ENCODE measurements at places on chromosomes 2 and 18. TPM values are rescaled to one million over a fixed set of nuclear protein-coding genes. Genes with fewer than 3 reads are reported as not detected.

DNA sequence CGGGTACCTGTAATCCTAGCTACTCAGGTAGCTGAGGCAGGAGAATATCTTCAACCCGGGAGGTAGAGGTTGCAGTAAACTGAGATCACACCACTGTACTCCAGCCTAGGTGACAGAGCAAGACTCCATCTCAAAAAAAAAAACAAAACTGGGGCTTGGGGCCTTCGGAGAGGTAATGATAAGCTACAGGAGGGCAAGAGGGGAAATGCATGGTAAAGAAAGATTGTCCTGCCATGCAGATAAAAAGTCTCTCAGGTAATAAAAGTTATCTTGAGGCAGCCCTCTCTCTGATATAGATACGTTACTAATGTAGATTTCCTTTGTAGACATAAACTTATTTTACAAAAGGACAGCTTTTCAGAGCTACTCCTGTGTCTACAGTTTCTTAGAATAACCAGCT, 3.7 kb upstream of the RAB1A start:
- DNase-seq, result no peak
- no peak overlapping the region for H3K27ac ChIP-seq
- H3K36me3 ChIP-seq, result peaks cover 11% of the 10 kb centered on the region
- H3K27me3 ChIP-seq, result peaks cover 15% of the 10 kb centered on the region
- peaks cover 14% of the 10 kb centered on the region for H3K4me1 ChIP-seq

DNA sequence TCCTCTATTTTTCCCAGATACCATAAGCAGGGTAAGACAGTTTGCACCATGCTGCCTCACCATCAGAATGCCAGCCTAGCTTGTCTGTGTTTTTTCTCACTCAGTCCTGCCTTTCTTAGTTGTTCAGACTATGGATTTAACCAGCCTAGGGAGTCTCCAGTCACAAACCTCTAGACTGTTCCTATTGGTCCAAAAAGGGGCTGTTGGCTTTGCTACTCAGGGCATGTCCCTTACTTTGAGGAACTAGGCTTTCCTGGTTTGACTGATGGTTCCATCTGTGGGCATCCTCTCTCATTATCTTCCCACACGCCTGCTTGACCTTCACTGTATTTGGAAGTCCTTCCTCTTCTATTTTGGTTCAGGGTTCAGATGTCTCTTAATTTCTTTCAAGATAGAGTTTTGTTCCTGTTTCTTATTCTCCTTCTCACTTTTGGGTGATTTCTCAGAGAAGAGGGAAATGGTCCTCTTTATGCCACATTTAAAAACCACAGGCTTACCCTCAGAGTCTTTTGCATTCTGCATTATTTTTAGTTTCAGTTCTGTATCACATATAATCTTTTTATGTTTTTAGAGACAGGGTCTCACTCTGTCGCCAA, 31.3 kb upstream of the TMEM131 start:
- peaks cover 16% of the 10 kb centered on the region for H3K27me3 ChIP-seq
- H3K27ac ChIP-seq, result peak overlapping the region; percentile 61
- DNase-seq, result no peak
- H3K4me1 ChIP-seq, result peaks cover 24% of the 10 kb centered on the region
- H3K36me3 ChIP-seq, result no peaks in the 10 kb centered on the region

GRCh38 chr2:232581725-232582124, 31.2 kb downstream of the EIF4E2 start:
- H3K27me3 ChIP-seq, result no peaks in the 10 kb centered on the region
- H3K27ac ChIP-seq, result no peak overlapping the region
- peaks cover 9% of the 10 kb centered on the region for H3K4me1 ChIP-seq
- peaks cover 16% of the 10 kb centered on the region for H3K36me3 ChIP-seq
- H3K4me3 ChIP-seq, result no peak overlapping the region

GRCh38 chr2:129756276-129756675, 223.2 kb upstream of the RAB6C start:
- no peaks in the 10 kb centered on the region for H3K4me1 ChIP-seq
- DNase-seq, result no peak
- no peaks in the 10 kb centered on the region for H3K27me3 ChIP-seq
- H3K4me3 ChIP-seq, result no peak overlapping the region
- H3K36me3 ChIP-seq, result no peaks in the 10 kb centered on the region
- no peak overlapping the region for H3K27ac ChIP-seq

GRCh38 chr2:236805800-236806531, 236.3 kb downstream of the ACKR3 start:
- no peaks in the 10 kb centered on the region for H3K27me3 ChIP-seq
- H3K27ac ChIP-seq, result no peak overlapping the region
- no peak overlapping the region for H3K4me3 ChIP-seq
- DNase-seq, result no peak
- no peaks in the 10 kb centered on the region for H3K36me3 ChIP-seq
- no peaks in the 10 kb centered on the region for H3K4me1 ChIP-seq

- no peaks in the 10 kb centered on the region for H3K4me1 ChIP-seq
- no peaks in the 10 kb centered on the region for H3K36me3 ChIP-seq
- no peak for DNase-seq
- peaks cover 3% of the 10 kb centered on the region for H3K27me3 ChIP-seq
- no peak overlapping the region for H3K4me3 ChIP-seq
Observed at GRCh38 chr18:67280486-67281242, 235.9 kb downstream of the DSEL start.

- H3K36me3 ChIP-seq, result no peaks in the 10 kb centered on the region
- peaks cover 6% of the 10 kb centered on the region for H3K27me3 ChIP-seq
- no peak for DNase-seq
- no peak overlapping the region for H3K4me3 ChIP-seq
Observed at GRCh38 chr18:35736696-35737095, 155.2 kb downstream of the GALNT1 start.

DNA sequence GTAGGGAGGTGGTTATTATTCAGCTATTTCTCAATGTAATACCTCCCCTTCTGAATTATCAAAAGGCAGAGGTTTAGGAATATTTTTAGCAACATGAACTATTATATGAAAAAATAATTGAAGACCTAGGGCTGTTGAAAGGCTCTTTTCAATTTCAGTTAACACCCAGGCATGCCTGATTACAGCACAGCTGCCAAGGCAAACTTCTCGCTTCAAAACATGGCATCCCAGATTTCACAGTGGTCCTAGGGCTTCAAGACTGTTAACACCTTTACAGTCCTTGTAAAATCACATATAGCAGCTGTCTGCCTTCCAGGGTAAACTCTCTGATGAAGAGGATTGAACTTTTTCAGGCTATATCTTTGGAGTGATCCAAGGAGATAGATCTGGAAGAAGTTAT, 23.2 kb downstream of the CTLA4 start:
- peak overlapping the region; percentile 81 for H3K27ac ChIP-seq
- no peak overlapping the region for H3K4me3 ChIP-seq
- H3K27me3 ChIP-seq, result no peaks in the 10 kb centered on the region
- H3K4me1 ChIP-seq, result peaks cover 78% of the 10 kb centered on the region
- peaks cover 9% of the 10 kb centered on the region for H3K36me3 ChIP-seq
- no peak for DNase-seq

DNA sequence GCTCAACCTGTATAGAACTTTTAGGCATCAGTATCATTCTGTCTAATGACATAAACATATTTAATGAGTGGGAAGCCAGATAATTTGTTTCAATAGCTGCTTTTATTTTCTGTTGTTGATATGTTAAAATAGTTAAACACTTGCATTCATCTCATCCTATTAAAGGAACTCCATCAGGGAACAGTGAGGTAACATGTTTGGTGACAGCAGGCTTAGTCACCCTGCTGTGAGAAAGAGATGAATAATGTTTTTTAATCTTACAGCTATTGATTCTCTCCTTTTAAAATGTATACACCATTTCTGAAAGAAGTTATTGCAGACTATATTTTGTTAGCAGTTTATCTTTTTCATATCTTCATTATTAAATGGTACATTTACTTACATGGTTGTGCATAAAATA, 123.3 kb upstream of the CWC22 start:
- H3K27me3 ChIP-seq, result peaks cover 17% of the 10 kb centered on the region
- no peak overlapping the region for H3K4me3 ChIP-seq
- no peaks in the 10 kb centered on the region for H3K36me3 ChIP-seq
- no peak for DNase-seq

GRCh38 chr2:120291401-120292311, 39.0 kb downstream of the RALB start:
- peak; percentile 27 for DNase-seq
- H3K4me1 ChIP-seq, result peaks cover 65% of the 10 kb centered on the region
- no peaks in the 10 kb centered on the region for H3K27me3 ChIP-seq
- H3K4me3 ChIP-seq, result peak overlapping the region; percentile 37
- H3K36me3 ChIP-seq, result peaks cover 70% of the 10 kb centered on the region

DNA sequence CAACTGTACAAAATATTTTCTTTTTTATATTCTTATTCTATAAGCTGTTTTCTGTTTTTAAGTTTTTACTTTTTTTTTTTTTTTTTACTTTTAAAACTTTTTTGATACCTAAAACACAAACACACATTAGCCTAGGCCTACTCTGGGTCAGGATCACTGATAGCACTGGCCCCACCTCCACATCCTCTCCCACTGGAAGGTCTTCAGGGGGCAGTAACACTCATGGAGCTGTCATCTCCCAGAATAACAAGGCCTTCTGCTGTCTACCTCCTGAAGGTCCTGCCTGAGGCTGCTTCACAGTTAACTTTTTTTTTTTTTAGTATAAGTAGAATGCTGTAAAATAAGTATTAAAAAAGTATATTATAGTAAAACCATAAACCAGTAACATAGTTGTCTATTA, 415.1 kb downstream of the PTPRM start:
- H3K27ac ChIP-seq, result no peak overlapping the region
- DNase-seq, result no peak
- H3K4me3 ChIP-seq, result no peak overlapping the region
- H3K36me3 ChIP-seq, result no peaks in the 10 kb centered on the region
- H3K27me3 ChIP-seq, result no peaks in the 10 kb centered on the region
- H3K4me1 ChIP-seq, result no peaks in the 10 kb centered on the region

DNA sequence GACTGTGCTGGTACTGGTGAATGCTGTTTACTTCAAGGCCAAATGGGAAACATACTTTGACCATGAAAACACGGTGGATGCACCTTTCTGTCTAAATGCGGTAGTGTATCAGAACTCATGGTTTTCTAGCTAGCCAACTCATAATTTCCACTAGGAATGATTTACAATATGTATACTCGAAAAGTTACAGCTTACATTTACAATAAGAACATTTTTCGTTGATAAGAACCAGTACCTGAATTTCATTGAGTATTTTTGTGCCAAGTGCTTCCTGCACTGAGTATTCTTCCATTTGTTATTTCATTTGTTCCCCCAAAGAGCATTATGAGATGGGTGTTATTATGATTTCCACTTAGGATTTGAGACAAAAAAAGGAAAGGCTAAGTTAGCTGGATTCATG, 21.9 kb downstream of the SERPINB12 start:
- H3K27ac ChIP-seq, result no peak overlapping the region
- H3K4me3 ChIP-seq, result no peak overlapping the region
- no peaks in the 10 kb centered on the region for H3K4me1 ChIP-seq
- H3K36me3 ChIP-seq, result no peaks in the 10 kb centered on the region
- peaks cover 6% of the 10 kb centered on the region for H3K27me3 ChIP-seq
- no peak for DNase-seq

- DNase-seq, result no peak
- no peak overlapping the region for H3K4me3 ChIP-seq
- no peaks in the 10 kb centered on the region for H3K27me3 ChIP-seq
- no peak overlapping the region for H3K27ac ChIP-seq
- H3K36me3 ChIP-seq, result no peaks in the 10 kb centered on the region
Observed at GRCh38 chr2:220786216-220786615, 785.9 kb downstream of the EPHA4 start.

- H3K4me1 ChIP-seq, result no peaks in the 10 kb centered on the region
- H3K27ac ChIP-seq, result no peak overlapping the region
- H3K27me3 ChIP-seq, result no peaks in the 10 kb centered on the region
Observed at GRCh38 chr2:118667964-118668363, 179.5 kb downstream of the EN1 start.

- H3K4me3 ChIP-seq, result no peak overlapping the region
- H3K4me1 ChIP-seq, result peaks cover 15% of the 10 kb centered on the region
- H3K27me3 ChIP-seq, result peaks cover 12% of the 10 kb centered on the region
Observed at GRCh38 chr18:59377613-59378337, 18.7 kb upstream of the LMAN1 start.

DNA sequence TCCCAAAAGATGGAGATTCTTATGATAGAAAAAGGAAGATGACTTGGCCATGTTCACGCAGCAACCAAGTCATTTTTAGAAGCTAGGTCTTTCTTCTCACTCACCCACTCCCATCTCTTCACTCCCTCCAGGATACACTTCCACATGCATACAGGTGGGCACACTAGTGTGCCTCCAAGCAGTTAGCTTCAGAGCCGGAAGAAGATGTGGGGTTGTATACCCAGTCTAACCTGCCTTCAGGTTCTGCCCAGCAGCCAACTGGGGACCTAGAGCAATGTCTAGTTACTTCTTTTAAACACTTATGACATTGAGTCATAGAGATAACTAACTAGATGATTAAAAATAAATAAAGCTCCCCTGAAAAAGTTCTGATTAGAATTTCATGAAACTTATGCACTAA, 21.8 kb upstream of the TANK start:
- H3K27ac ChIP-seq, result peak overlapping the region; percentile 83
- no peaks in the 10 kb centered on the region for H3K27me3 ChIP-seq
- H3K36me3 ChIP-seq, result peaks cover 38% of the 10 kb centered on the region
- peaks cover 59% of the 10 kb centered on the region for H3K4me1 ChIP-seq
- H3K4me3 ChIP-seq, result peak overlapping the region; percentile 86

DNA sequence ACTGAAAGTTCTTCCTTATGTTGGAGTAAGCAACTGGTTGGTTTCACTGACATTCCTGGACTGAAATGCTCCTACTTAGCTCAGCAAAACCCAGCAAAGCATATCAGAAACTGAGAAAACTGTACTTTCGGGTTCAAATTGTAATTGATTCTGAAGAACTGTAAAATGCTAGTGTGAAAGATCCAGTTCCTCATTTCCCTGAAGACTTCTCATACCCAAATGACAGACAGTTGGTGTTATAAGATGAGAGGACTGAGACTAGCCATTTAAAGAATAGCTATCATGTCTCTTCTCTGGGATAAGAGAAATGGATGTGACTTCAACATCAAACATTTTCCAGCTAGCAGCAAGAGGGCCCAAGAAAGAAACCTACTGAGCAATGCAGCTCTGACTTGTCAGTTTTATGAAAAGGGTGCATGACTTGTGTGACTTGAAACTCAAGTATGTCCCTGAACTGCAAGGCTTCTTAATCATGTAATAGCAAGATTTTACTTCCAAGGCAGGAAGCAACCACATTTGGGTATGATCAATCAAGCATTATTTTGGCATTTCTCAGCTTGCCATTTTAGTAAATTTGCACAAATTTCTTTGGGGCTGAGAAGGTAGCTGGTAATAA, 420.3 kb upstream of the MMADHC start:
- no peaks in the 10 kb centered on the region for H3K4me1 ChIP-seq
- no peaks in the 10 kb centered on the region for H3K36me3 ChIP-seq
- H3K27ac ChIP-seq, result no peak overlapping the region
- no peaks in the 10 kb centered on the region for H3K27me3 ChIP-seq
- no peak for DNase-seq

DNA sequence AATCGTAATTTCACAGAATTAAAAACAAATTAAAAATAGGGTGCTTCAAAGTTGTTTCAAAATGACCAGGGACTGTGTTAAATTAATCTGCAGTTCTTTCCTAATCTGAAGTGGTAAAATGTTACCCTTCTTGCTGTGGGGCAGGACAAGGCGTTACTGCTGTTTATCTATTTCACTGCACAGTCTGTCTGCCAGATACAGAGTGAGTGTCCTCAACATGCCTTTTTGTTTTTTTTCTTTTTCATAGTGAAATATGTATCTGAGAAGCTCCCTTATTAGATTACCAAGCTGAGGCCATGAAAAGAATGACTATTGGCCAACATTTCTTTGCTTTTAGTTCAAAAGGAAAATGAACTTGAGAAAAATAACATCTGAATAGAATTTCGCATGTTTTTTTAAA, 38.0 kb downstream of the KCTD1 start:
- H3K36me3 ChIP-seq, result no peaks in the 10 kb centered on the region
- DNase-seq, result no peak
- no peak overlapping the region for H3K4me3 ChIP-seq
- H3K27ac ChIP-seq, result no peak overlapping the region
- H3K27me3 ChIP-seq, result no peaks in the 10 kb centered on the region

MYOM1 gene
- total RNA-seq, result 2.4 TPM

LCT gene
- total RNA-seq, result 0.53 TPM

NAB1 gene
- 30.9 TPM for total RNA-seq

HAUS1 gene
- total RNA-seq, result 58.1 TPM

FSIP2 gene
- 0.21 TPM for total RNA-seq

DNAJC5G gene
- not detected for total RNA-seq

HSBP1L1 gene
- total RNA-seq, result 12.0 TPM

All from activated T-helper 2 cell treated with anti-CD3 and anti-CD28 coated beads, Interferon-gamma antibody, Interleukin-2, Interleukin-4, amounts not matched to agents 10 μg/mL and 5 μg/mL and 100 μg/mL, durations not matched to agents 14 hours and 24 hours and 36 hours (primary cell).